Nephron progenitor cell (in vitro differentiated cells): ENCODE measurements at places on chromosomes 5 and 9.

DNA sequence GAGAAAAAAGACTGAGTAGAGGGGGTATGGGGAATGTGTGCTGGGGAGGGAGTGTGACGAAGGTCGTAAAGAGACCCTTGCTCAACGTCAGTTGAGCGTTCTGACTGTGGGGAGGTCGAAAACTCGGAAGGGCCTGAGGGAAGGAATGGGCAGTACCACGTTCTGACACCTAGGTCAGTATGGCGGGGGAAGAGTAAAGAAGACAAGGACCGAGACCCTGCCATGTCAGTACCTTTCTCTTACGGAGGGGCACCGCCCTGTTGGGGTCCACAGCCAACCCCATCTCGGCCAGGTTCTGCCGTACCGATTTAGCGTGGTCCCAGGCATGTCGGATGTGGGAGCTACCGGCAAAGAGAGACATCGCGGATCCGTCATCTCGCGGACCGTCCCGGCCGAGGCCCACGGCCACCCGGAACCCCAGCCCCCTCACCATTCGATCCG, 375 bp downstream of the NOP16 start:
- peak; percentile 32 for DNase-seq

DNA sequence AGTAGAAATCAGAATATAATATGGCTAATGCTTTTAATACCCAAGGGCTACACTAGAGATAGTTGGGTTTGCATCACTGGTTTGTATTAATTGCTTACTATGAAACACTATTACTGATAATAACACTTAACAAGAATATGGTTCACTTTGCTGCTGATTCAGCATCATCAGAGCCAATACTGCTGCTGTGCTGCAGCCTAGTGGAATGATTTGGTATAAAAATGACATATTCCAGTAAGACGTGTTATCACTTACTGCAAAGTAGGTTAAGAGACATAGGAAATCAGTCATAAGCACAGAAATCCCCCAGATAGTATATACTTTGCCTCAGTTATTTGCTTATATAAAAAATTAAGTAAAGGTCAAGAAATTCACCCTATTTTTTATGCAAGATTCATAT, 2.8 kb downstream of the CDH10 start:
- DNase-seq, result no peak

DNA sequence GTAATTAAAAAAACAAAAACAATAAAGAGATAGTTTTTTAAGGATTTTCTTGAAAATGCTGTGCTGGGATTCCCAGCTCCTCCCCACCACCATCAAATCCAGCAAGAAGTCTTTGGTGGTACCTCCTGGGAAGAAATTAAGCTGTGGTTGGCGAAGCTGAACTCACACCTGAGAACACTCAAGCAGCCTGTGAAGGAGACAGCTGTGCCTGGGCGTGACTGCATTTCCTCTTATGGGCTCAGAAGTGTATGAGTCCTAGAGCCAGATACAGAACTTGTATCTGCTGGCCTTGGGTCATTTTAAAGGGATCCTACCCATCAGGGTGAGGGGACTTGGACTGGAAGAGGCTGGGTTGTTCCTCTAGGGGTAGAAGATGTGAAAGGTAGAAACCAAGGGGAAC, 561.2 kb upstream of the SGCD start:
- no peak for DNase-seq

GRCh38 chr5:163976696-163977095, 471.3 kb downstream of the MAT2B start:
- DNase-seq, result no peak

DNA sequence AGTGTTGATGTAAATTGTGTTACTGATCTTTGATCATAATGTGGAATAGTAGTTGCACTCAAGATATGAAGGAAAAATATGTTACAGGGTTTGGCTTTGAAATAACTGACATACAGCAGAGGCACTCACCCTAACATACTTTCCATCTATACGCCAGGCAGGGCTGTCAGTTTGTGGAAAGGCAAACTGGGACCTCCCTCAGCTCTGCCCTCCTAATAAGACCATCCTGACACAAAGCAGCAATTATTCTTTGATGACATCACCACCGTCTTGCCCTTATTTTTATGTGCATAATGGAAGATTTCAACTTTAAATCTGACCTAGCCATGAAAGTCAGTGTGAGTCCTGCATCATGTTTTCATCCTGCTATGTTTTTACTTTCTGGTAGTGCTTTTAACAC, 42.9 kb downstream of the ITGA1 start:
- no peak for DNase-seq

- no peak for DNase-seq
Observed at GRCh38 chr9:87238545-87238944, 259.1 kb upstream of the DAPK1 start.

DNA sequence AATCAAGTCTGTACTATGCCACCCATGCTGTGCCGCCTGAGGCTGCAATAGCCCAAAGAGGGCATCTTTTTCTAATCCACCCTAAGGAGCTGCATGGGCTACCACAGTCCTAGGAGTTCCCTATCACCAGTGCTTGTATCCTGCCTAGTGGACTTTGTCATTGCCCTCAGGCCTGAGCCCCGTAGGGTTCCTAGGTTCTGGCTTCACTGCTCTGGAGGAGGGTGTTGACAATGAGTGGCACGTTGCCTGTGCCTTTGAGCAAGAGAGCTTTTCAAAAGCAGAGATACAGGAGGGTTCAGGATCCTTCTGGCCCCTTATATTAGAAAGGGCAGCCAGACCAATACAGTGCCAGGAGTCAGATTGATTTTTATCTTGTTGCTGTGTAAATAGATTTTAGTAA, 93.0 kb downstream of the PRDM6 start:
- DNase-seq, result no peak

DNA sequence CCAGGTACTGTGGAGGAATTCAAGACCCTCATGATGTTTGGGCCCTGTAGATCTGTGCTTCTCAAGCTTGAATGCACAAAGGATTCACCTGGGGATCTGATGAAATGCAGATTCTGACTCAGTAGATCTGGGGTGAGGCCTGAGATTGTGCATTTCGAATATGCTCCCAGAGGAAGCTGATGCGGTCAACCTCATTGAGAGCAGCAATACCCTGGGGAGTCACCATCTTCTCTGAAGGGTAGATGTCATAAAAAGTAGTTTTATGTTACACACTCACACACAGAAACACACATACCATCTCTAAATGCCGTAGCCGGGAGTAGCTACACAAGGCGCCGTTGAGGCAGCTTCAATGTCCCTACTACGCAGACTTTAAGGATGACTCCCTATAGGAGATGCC, 55.8 kb upstream of the CPEB4 start:
- DNase-seq, result no peak

DNA sequence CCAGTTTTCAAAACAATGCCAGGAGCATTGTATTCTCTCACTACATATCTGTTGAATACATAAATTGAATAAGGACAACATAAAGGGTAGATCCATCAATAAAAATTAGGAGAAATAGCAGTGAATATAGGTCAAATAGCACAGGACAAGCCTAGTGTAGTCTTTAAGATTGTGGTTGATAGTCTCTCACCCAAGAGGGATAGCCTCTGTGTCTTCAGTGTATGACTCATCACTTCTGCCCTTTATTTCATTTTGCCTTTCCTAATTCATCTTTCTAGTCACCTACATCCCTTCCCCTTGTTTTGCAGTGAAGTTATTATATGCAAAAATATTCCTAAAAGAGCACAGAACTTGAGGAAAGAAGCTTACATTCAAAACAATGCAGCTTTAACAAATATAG, 335.0 kb upstream of the TUSC1 start:
- DNase-seq, result no peak

GRCh38 chr5:120544043-120544442, 79.9 kb downstream of the PRR16 start:
- DNase-seq, result no peak

- no peak for DNase-seq
Observed at GRCh38 chr9:76082057-76082456, 191.6 kb downstream of the PCSK5 start.

DNA sequence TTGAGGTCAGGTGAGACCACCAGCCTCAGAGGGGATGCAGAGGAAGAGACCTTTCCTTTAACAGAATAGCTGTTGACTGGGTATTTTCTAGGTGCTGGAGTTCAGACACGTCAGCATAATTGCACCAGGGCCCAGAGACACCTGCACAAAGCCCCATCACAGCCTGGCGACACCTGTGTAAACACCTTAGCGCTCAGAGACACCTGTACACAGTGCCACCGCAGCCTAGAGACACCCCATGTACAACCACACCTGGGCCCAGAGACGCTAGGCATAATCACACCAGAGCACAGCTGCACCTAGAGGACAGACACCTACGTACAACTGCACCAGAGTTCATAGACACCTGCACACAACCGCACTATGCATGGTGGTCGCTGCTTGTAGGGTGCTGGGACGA, 1.0 kb downstream of the TRIP13 start:
- no peak for DNase-seq

- DNase-seq, result no peak
Observed at GRCh38 chr5:96641368-96642280, 20.6 kb upstream of the CAST start.

- peak; percentile 1 for DNase-seq
Observed at GRCh38 chr5:1012313-1012841, 3.8 kb downstream of the NKD2 start.

DNA sequence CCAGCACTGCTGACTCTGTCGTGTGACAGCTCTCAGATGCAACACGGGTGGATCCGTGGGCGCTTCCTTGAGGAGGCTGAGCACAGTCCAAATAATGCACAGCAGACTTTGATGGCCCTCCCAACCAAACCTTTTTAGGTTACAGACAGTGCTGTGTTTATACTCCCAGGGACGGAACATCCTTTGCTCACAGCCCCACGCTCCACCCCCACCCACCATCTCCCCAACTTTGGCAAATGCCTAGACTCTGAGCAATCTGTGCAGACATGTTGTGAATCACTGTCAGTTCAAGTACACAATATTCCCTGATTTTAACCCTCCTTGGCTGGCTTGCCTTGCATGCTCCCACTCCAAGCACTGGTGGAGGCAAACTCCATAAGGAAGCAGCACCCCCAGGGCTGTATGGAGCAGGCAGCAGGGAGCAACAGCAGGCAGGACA, 324.6 kb downstream of the MLLT3 start:
- no peak for DNase-seq

GRCh38 chr9:1917396-1917935, 97.7 kb upstream of the SMARCA2 start:
- no peak for DNase-seq

DNA sequence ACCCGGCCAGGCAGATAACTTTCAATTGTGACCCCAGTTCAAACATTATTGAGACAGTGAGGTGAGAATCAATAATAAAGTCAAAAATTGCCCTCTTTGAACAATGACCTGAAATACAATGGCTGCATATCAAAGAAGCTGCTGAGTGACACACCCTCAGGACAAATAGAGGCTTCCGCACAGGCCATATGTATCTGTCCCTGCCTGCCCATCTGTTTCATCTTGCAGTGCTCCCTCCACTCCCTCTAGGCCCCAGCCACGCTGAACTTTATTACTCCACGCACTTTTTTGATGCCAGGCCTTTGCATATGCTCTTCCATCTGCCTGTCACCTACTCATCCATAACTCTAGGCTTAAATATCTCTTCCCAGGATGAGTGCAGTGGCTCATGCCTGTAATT, 15.9 kb upstream of the PFDN1 start:
- no peak for DNase-seq

DNA sequence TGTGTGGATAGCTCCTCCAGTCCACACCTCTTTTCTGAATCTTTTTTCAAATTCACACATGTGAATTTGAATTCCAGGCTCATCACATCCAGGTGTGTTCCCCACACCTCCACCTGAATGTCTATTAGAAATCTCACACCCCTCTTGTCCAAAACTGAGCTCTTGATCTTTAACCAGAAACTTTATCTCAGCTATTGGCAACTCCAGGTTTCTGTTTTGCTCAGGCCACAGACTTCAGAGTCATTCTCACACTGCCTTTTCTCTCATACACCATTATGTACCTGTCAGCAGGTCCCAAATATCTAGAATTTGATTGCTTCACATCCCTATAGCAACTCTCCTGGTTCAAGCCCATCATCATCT, 11.6 kb downstream of the NIPSNAP3B start:
- no peak for DNase-seq

- no peak for DNase-seq
Observed at GRCh38 chr5:137622850-137623249, 113.0 kb downstream of the KLHL3 start.

- no peak for DNase-seq
Observed at GRCh38 chr9:126337729-126338372, 11.2 kb downstream of the MVB12B start.

GRCh38 chr5:30891660-30892059, 301.8 kb upstream of the CDH6 start:
- DNase-seq, result no peak

GRCh38 chr5:16888694-16889124, 47.4 kb downstream of the MYO10 start:
- no peak for DNase-seq

GRCh38 chr5:141898448-141899049, 20.3 kb upstream of the PCDH1 start:
- no peak for DNase-seq

DNA sequence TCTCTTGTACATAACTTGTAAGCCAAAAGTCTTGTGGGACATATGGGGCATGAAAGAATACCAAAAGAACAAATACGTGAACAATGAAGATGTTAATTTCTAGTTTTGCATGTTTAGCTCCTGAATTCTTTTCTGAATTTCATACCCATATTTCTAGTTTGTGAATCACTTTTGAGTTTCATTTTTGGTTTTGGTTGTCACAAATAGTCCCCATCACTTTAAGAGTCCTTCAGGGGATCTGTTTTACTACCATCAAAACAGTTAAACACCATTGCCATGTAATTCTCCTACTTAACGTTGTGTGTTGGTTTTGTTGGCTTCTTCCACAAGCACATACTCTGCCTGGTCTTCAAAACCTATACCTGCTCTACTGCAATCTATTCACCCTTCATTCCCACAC, 27.0 kb downstream of the VCAN start:
- DNase-seq, result no peak

- no peak for DNase-seq
Observed at GRCh38 chr9:108439947-108440346, 415.8 kb downstream of the ACTL7B start.

DNA sequence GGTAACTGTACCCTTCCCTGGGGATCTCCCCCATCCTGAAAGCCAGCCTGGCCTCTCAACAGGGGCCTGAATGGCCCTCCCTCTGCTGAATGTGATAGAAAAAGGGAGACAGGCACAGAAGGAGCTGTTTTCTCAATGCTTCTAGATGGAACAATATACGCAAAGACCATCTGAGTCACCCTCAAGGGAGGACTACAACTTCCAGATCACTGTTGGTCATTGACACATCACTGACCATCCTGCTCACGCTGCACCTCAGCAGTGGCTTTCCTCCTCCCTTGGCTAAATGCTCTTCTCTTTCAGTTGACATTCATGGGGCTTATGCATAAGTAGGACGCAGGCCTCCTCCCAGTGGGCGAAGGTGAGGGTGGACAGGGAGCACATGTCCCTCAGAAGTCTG, 112.2 kb upstream of the SHB start:
- no peak for DNase-seq

- DNase-seq, result no peak
Observed at GRCh38 chr9:14318934-14319580, 5.1 kb upstream of the NFIB start.

GRCh38 chr5:131536850-131537448, 98.1 kb downstream of the RAPGEF6 start:
- DNase-seq, result no peak
